ENCODE measurements at places on chromosomes 7 and 10.

DNA sequence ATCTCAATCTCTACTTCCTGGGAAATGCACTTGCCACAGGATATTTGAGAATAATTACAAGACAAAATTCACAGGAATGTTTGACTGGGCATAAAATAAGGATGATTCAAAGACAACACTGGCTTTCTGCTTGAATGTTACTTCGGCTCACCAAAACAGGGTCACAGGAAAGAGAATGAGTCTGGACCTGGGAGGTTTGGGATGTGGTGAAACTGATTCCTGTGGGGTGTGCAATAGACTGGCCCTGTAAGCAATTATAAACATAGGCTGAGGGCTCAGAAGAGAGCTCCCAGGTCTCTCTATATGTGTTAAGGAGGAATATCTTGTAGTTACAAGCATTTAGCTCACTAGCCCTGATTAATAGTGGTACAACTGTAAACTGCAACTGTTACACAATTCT is 613.9 kb upstream of the CELF2 start:
- no peak for DNase-seq

DNA sequence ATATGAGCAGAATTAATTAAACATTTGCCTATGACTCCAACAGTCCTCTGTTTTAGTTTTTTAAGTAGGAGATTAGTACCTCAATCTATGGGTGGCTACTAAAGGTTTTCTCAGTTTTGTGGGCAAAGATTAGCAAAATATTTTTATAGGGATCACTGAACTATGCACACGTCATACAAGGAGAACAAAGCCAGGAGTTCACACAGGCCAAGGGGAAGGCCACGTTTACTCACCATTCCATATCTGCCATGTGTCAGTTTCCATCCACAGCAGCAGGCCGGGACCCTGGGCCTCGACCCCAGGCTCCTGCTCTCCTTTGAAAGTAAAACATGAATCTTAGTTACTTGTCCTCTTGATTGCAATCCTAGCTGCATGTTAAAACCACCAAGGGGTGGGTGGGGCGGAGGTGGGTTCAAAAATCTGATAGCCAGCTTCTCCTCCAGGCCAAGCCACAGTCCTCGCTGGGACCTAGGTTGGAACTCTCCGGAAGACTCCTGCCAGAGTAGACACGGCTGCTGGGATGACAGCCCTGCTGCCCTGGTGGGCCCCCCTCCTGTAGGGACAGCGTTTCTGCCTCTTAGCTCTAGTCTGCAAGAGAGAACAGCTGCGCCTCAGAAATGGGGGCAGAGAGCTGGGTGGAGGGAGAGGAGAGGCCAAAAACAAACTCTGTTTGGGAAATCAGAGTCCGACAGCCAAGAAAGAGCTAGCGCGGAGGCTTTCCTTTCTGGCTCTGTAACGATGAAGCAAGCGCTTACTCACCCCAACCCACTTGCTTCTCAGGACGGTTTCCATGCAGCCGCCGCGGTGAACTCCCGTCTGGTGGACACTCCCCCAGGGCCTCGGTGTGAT is 35.6 kb downstream of the PITRM1 start:
- DNase-seq = no peak

DNA sequence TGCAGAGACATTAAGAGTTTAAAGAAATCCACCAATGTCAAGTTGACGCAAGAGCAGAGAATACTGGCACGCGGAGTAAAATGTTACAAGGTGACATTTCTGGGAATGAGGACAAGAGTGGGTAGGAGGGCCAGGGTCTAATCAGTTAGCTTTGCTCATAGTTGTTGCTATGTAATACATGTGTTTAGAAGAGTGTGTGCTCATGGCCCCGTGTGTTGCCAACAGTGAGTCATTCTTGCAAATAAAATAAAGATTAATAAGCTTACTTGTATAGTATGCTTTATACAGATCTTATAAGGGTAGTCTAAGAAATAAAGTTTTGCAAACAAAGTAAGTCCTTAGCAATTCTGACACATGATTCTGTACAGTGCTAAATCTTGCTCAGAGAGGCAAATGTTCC is 64.5 kb downstream of the DNMBP start:
- no peak for DNase-seq

- DNase-seq = no peak
Observed at GRCh38 chr7:20112696-20113095, 104.5 kb downstream of the MACC1 start.

GRCh38 chr7:4682621-4683042 is 537 bp downstream of the FOXK1 start:
- peak; percentile 11 for DNase-seq

GRCh38 chr10:125982260-125982948 is 86.0 kb downstream of the FANK1 start:
- DNase-seq = no peak

DNA sequence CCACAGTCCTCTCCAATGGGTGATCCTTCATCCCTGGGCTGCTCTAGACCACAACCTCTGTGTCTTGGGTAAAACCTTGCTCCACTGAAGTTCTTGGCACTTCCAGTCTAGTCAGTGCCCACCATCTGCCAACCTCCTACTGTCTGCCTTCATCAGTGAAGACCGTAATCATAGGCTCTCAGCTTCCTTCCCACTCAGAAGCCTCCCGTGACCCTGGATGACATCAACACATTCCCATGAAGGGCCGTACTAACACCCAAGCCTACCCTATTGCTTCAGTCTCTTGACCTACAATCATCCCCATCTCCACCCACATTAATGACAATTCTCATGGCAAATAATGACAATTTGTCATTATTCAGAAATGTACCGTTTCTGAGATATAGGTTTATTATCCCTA is 27.6 kb upstream of the GARS1 start:
- no peak for DNase-seq

DNA sequence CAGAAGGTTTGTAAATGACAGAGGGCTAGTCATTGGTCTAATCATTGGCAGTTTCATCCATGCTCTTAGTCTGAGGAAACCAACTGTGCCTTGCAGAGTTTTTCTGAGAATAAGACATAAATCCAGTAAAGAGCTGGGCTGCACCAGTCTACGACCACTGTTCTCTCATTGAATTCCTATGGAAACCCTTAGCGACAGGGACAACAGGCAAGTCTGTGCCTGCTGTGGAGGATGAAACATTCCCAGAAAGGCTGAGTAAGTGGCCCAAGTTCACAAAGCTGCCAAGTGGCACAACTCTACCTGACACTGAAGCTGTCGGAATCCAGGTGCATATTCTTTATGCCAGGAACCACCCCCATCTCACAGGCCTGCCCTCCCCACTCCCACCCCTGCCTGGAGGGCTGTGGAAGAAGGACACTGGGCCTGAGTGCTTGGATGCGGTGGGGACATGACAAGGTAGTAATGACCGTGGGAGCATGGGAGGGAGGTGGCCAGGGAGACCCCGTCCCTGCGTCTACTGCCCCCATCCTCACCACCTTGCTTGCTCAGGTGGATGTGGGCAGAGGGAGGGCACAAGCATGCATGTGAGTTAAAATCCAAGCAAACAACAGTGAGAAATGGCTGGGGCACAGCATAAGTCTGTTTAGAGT is 58.0 kb downstream of the VSTM4 start:
- no peak for DNase-seq

DNA sequence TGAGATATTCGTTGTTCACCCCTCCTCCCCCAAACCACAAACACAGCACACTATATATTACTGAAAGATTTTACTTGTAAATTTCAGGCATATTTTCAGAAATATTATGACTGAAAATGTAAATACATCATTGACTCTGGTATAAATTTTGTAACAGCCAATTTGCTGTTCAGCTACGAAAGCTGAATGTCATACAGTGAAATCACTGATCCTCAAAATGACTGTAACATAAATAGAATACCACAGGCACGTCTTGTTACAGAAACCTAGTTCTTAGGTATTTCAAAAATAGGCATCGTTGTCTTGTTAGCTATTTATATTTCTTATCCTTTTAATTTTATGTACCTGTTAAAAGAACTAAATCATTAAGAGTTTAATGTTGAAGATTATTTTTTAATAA is 15.1 kb downstream of the TRUB1 start:
- no peak for DNase-seq

DNA sequence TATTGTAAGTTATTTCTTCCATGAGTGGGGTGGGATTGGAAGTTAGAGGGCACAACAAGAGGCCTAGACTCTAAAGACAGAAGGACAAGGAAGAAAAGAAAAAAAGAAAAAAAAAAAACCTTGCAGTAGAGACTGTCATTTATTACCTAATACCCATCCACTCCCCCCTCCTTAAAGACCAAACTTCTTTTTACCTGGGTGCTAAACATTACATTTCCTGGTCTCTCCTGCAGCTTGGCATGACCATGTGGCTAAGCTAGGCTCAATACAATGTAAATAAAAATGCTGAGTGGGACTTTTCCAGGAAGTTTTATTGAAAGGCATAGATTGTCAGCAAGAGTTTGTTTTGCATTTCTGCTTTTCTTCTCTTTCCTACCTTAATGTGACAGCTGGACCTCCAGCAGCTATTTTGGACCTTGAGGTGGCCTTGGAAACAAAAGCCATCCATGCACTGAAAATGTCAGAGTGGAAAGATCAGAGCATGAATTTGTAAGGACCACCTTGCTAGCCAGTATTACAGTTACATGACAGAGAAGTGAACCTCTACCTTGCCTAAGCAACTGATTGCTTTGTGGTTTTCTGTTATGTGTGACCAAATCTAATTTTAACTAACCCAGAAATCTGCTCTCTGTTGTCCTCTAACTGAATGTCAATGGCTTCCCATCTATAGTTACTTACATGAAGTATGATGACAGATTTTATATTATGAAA is 81.3 kb upstream of the SFMBT2 start:
- no peak for DNase-seq

DNA sequence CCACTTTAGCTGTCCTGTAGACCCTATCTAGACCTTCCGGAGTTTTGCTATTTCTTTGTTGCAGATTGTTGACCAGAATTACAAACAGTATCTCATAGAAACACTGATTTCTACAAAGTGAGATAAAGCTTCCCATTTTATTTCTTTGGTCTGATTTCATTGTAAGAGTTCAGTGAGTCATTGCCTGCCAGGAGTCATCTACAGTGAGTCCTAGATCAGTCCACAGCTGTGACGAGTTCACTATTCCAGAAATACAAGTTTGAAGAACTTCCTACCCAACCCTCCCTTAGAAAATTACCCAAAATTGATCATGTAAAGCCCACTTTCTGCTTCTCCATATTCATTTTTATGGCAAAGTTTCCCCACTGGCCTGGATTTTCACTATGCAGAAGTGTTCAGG is 905.5 kb downstream of the CNTNAP2 start:
- DNase-seq = no peak

DNA sequence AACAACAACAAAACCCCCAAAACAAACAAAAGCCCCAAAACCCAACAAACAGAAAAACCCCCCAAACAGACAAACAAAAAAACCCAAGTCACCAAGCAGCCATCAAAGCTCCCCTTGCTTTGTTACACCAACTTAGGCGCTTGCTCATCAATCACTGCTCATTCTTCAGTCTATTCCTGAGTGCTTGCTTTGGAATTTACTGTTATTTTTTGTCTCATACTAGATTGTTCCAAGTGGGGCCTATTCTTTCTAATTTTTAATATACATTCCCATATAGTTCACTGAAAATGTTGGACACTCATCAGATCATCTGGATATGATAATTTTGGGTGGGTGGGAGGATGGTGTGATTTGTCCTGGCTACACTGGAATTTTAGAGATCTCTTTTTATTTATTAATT is 126.0 kb upstream of the JCAD start:
- DNase-seq = no peak

DNA sequence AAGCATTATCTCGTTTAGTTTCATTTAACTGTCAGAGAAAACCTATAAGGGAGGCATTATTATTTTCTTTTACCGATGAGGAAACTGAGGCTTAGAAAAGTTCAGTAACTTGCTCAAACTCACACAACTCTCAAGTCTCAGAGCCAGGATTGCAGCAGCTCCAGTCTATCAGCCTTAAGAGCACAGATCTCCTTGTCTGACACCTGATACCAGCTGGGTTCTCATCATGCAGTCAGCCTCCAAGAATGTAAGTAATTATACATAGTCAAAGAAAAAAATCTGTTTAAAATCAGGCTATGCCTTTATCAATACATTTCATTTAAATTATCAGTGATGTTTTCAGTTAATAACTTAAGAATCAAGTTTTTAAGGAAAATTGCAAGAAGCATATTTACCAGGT is 236.6 kb upstream of the TCF7L2 start:
- DNase-seq = no peak

DNA sequence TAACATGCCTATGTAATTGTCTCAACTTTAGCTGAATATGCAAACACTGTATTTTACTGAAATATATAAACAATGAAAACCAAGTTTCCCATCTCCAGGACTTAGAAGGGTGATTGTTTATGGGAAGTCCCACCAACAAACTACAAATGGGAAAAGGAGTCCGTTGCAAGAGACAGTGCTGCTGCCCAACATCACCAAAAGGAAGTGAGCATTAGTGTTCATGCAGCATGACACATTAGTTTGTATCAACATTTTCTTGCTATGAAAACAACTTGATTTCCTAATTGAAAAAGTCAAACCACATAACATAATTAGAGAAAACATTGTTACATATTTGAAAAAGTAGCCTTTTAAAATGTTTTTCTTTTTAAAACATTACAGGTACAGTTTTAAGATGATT is 138.5 kb downstream of the ZNF438 start:
- DNase-seq = no peak

GRCh38 chr10:43574001-43574892 is at the start of gene ZNF239:
Gene ZNF239 (minus strand): TSS chr10:43574616. CDS start chr10:43558079, 16,537 bp downstream.
- DNase-seq = no peak

DNA sequence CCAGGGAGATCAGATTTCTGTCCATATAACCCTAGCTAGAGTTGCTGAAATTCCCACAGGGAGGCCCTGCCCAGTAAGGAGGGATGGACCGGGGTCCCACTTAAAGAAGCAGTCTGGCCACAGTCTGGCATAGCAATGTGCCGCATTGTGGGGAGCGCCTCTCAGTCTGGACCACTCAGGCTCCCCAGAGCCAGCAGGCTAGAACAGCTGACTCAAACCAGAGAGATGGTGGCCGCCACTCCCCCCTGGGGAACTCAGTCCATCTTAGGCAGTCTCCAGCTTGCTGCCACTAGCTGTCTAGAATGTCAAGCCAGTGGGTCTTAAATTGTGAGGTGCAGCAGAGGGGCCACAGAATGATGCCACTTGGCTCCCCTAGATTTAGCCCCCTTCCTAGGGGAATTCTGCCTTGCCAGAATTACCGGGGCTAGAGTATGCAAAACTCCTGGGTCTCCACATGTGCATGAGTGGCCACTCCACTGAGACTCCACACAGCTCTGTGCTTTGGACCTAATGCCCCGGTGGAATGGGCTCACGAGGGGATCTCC is 133.3 kb upstream of the LANCL2 start:
- no peak for DNase-seq

DNA sequence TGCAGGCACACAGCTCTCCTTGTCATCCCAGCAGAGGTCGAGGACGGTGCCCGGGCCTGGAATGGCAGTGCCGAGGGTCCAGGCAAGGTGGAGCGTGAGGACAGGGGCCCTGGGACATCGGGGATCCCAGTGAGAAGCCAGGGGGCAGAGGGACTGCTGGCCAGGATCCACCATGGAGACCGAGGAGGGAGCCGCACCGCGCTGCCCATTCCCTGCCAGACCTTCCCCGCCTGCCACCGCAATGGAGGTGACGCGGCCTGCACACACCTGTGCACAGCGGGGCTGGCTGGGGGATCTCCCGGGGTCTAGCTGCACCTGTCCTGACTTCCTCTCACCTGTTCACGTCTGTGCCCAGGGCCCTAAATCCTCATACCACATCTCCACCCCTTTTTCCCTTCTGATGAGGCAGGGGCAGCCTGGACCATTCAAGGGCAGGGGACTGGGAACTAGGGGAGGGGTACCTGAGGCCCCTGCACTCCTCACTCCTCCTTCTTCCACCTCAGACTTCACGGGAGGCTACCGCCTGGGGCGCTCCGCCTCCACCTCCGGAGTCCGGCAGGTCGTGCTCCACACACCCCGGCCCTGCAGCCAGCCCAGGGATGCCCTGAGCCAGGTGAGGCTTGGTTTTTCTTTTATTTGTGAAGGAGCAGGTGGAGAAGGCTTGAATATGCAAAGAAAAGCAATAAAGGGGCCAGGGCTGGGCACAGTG is 6.9 kb downstream of the NYAP1 start:
- DNase-seq = no peak

Measured in NCI-H1105 (cell line).